Activated CD8-positive, alpha-beta T cell treated with anti-CD3 and anti-CD28 coated beads for 36 hours (primary cell): ENCODE measurements at places on chromosomes 12 and 14. TPM values are rescaled to one million over a fixed set of nuclear protein-coding genes. Genes with fewer than 3 reads are reported as not detected.

LPAR5 gene
- total RNA-seq: 6.6 TPM

DNA sequence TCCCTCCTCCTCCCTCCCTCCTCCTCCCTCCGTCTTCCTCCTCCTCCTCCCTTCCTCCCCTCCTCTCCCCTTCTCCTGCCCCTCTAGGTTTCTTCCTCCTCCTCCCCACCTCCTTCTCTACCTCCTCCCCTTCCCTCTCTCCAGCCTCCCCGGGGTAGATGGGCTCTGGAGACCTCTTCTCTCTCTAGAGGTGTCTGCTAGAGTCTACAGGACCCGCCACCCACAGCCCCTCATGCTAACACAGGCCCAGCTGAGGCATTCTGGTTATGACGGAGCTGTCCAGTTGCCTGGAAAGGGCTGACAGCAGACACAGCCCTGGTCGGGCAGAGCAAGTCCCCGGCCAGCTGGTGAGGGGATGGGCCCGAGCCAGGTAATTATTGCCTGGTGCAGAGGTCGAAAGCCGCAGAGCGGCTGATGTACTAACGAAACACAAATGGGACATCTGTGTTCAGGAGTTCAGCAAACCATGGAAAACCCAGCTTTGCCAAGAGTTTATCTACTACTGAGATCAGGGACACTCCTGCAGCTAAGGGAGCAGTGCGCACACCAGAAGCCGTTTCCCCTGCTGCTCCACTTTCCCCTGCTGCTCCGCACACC, 96.2 kb downstream of the PAPOLA start:
- peaks cover 10% of the 10 kb centered on the region for H3K27me3 ChIP-seq
- H3K4me3 ChIP-seq: no peak overlapping the region
- H3K36me3 ChIP-seq: no peaks in the 10 kb centered on the region
- H3K4me1 ChIP-seq: peaks cover 4% of the 10 kb centered on the region
- H3K27ac ChIP-seq: no peak overlapping the region

GRCh38 chr14:60332869-60333268, 83.8 kb downstream of the PPM1A start:
- no peaks in the 10 kb centered on the region for H3K36me3 ChIP-seq
- no peak overlapping the region for H3K27ac ChIP-seq
- DNase-seq: no peak
- H3K4me3 ChIP-seq: no peak overlapping the region
- peaks cover 19% of the 10 kb centered on the region for H3K4me1 ChIP-seq

GSKIP gene
- total RNA-seq: 21.9 TPM

DNA sequence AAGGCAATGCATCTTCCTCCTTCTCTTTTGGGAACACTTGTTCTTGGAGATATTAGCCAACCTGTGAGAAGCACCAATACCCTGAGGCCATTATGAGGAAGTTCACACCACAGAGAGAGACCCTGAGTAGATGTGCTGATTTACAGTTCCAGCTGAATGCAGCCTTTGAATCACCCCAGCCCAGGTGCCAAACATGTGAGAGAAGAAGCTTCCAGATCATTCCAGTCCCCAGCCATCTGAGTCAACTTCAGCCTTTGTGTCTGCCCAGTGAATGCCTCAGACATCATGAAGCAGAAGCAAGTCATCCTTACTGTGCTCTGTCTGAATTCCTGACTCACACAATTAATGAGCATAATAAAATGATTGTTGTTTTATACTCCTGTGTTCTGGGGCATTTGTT, 25.1 kb downstream of the C12orf42 start:
- no peak for DNase-seq
- peaks cover 17% of the 10 kb centered on the region for H3K4me1 ChIP-seq
- no peaks in the 10 kb centered on the region for H3K27me3 ChIP-seq
- H3K4me3 ChIP-seq: no peak overlapping the region

- H3K4me3 ChIP-seq: no peak overlapping the region
- DNase-seq: no peak
- H3K4me1 ChIP-seq: no peaks in the 10 kb centered on the region
- H3K27ac ChIP-seq: no peak overlapping the region
- H3K36me3 ChIP-seq: no peaks in the 10 kb centered on the region
- H3K27me3 ChIP-seq: peaks cover 5% of the 10 kb centered on the region
Measured at GRCh38 chr12:76747245-76747644, 16.7 kb upstream of the ZDHHC17 start.

- no peaks in the 10 kb centered on the region for H3K4me1 ChIP-seq
- no peak for DNase-seq
- no peak overlapping the region for H3K27ac ChIP-seq
- H3K36me3 ChIP-seq: no peaks in the 10 kb centered on the region
- no peaks in the 10 kb centered on the region for H3K27me3 ChIP-seq
Measured at GRCh38 chr14:29236401-29236800, 469.8 kb downstream of the FOXG1 start.

TMED8 gene
- 25.4 TPM for total RNA-seq

KLC1 gene
- 101 TPM for total RNA-seq

- H3K4me3 ChIP-seq: no peak overlapping the region
- no peak overlapping the region for H3K27ac ChIP-seq
- no peaks in the 10 kb centered on the region for H3K4me1 ChIP-seq
- no peak for DNase-seq
Measured at GRCh38 chr12:5333096-5333495, 98.8 kb upstream of the NTF3 start.

B4GALNT3 gene
- total RNA-seq: 2.8 TPM

PTGDR gene
- 0.43 TPM for total RNA-seq

DNA sequence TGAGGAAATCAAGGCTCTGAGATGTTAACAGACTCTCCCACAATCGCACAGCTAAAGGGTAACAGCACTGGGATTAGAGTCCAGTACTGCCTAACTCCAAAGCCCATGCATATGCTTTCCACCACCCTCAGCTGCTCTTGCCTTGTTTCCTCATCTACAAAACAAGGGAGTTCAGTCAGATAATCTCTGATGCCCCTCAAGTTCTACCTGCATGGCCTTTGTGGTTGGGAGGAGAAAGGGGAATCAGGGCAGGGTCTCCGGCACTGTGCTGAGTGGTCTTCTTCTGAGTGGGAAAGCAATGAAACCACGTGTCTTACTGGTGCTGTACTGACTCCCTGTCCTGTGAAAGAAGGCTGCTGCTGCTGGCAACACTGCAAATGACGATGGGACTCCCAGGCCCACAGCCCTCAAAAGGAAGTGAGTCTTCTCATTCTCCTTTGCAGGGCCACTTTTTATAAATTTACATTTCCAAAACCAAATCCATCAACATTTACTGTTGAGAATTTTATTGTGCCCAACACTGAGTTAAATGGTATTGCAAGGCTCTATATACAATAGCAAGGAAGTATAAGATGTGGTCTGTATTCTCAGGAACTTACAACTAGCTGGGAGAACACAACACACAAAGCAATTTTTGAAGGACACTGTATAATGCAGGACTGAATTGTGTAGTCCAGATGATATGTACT, 19.7 kb upstream of the DUSP16 start:
- H3K4me1 ChIP-seq: peaks cover 36% of the 10 kb centered on the region
- H3K27ac ChIP-seq: peak overlapping the region; percentile 82
- H3K4me3 ChIP-seq: no peak overlapping the region
- no peaks in the 10 kb centered on the region for H3K36me3 ChIP-seq
- DNase-seq: peak; percentile 18

GRCh38 chr12:9064815-9065606, 50.7 kb downstream of the A2M start:
- peaks cover 2% of the 10 kb centered on the region for H3K36me3 ChIP-seq
- peak overlapping the region; percentile 71 for H3K4me3 ChIP-seq
- DNase-seq: peak; percentile 13
- H3K4me1 ChIP-seq: peaks cover 9% of the 10 kb centered on the region
- no peak overlapping the region for H3K27ac ChIP-seq
- H3K27me3 ChIP-seq: peaks cover 2% of the 10 kb centered on the region

NKX2-1 gene
- 0.25 TPM for total RNA-seq
